ENCODE measurements at places on chromosomes 11 and 22. TPM values are rescaled to one million over a fixed set of nuclear protein-coding genes. Genes with fewer than 3 reads are reported as not detected.

DNA sequence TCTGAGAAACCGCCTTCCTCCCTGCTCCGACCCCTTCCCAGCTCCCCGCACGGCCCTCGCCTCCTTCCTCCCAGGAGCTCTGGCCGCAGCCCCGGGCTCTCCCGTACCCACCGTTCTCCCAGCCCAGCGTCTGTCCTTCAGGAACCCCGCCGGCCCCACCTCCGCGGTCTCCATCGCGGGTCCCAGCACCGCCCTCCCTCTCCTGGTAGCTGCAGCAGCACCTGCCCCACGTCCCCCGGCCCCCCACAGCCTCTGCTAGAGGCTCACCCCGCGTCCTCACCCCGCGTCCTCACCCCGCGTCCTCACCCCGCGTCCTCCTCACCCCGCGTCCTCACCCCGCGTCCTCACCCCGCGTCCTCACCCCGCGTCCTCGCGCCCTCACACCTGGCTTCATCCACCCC lies 85.9 kb downstream of the WNT7B start:
- no peak for DNase-seq

- no peak for DNase-seq
Observed at GRCh38 chr22:45929649-45930048, 47.3 kb downstream of the WNT7B start.

MOB2 gene
- 40.6 TPM for total RNA-seq

TBRG1 gene
- total RNA-seq = 111 TPM

DNA sequence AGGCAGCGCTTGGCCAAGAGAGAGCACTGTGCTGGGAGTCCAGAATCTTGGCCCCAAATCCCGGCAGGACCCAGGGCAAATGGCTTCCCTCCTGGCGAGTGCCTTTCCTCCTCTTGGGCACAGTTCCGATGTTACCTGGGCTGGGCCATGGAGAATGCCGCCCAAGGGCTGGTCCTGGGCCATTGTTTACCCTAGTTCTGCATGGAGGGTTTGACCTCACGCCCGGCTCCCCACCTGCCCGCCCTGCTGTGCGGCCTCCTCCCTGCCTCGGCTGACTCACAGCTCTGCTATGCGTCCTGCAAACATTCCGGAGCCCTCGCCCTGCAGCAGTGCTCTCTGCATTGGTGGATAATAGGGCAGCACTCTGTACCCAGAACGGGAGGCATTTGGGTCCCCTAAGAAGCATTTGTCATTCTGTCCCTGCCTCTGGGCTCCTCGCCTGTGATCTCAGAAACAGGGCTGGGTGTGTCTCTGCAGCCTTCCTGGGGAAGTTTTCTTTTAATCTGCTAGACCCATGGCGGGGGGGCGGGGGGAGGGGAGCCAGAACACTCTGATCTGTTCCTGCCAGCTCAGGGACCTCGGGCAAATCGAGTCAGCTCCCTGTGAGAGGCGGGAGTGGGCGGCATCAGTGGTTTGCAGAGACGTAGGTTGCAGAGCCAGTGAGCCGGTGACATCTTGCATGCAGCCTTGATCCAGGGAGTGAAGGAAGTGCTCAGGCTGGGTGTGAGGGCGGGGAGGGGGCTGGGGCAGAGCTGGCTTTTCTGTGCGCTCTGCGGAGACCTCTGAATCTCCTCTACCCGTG lies 32.9 kb upstream of the SMIM38 start:
- peak; percentile 96 for DNase-seq
